DMS53 (cell line): ENCODE measurements at places on chromosomes 12 and 14.
A peak's percentile ranks its signal among the peaks of the same experiment; 100 is the strongest.

GRCh38 chr12:10110256-10110844, 11.6 kb upstream of the CLEC1A start:
- no peak for DNase-seq

DNA sequence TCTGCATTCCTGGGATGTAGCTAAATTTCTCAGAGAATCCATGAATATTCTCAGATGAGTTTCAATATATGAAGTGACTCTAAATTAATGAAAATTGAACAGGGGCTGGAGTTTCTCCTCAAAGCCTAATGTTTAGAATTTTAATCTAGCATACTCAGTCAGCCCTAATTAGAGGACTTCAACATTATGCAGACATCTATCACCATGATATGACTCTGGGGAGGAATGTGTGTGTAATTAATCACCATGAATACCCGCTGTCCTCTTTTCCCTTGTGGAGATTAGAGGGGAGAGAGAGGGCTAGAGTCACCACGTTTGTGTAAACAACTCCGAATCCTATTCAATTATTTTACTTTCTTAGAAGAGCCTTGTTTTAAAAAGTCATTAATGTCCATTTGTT, 698.6 kb upstream of the MDGA2 start:
- DNase-seq, result no peak

DNA sequence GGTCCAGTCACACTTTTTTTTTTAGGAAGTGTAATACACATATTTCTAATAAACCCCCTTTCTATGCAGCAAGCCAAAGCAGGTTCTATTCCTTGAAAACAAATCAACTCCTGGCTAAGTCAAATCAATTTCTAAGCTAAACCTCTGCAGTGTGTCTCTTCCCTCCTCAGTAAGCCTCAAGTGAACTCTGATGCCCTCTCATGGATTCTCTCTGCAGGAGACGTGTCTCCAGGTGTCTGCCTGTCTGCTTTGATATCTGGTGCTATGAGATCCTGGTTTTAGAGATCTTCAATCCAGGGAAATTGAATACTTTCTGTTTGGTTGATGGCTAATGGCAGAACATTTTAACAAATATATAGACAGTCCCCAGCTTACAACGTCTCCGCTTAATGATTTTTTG, 791.7 kb downstream of the AACS start:
- DNase-seq, result peak; percentile 4

- no peak for DNase-seq
These were observed at the start of gene EXOC3L4 for GRCh38 chr14:103094406-103095209. Gene EXOC3L4, plus strand, starts transcription at chr14:103094725. Its CDS starts 5,495 bp downstream, at chr14:103100220.

GRCh38 chr12:62516927-62517326, 50.3 kb downstream of the MON2 start:
- no peak for DNase-seq

DNA sequence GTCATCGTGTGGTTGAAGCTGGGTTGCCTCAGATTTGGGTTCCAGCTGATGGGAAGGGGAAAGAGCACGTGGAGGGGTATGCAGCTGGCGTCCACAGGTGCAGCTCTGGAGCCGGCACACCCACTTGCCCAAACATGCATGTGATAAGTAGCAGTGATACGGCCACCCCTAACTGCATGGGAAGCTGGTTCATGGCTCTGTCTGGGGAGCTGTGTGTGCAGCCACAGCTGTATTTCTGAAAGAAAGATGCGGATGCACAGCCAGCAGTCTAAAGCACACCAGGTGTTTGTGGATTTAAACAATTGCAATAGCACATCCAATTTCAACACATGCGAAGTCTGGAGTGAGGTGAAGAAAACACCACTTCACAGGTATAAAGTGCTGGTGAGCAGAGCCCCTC, 181.4 kb downstream of the EFCAB11 start:
- DNase-seq, result peak; percentile 45

DNA sequence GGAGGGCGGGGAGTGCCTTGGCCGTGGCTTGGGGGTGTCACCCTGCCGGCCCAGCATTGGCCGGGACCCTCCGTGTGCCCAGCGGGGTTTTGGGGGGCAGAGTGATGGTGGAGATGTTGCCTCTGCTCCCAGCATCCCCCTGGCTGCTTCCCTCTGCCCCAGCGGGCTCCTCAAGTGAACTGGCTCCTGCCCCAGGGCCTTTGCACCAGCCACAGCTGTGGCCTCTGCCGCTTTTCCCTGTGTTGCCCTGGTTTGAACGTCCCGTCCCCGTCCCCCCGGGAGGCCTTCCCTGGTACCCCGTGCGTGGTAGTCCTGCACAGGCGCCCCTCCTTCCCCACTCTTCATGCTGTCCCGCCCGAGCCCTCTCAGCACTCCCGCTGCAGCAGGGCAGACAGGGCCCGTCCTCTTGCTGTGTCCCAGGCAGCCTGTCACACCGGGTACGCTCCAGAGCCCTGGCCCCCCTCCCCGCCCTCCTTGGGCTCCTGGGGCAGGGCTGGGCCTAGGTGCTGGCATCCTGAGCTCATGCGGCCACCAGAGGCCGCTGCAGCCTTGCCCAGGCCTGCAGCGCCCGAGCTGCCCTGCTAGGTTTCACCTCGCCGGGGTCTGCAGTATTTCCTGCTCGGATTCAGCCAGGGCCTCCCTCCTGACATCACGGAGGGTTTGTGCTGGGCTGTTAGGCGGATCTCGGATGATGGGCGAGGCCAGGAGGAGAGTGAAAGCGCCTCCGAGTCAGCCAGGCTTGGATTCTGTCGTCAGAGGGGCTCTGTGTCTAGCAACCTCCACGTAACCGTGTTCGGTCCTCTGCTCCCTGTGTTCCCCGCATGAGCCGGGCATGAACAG, 9.5 kb downstream of the NOC4L start:
- peak; percentile 89 for DNase-seq

DNA sequence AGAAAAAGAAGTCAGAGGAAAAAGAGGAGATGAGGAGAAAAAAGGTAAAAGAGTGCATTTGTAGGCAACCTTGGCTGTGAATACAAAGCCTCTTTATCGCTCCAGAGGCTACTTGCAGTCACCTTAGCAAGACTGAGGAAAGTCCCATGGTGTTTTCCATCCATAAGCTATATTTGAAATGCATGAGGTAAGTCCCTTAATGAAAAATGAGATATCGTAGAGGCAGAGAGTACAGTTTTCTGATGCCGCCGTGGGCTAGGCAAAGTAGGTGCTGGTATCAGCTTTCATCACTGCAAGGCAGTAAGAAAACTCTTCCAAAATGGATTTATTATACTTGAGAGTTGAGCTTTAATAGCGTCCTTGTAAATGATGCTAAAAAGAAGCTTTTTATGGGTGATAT, 186.8 kb downstream of the ASCL1 start:
- no peak for DNase-seq

DNA sequence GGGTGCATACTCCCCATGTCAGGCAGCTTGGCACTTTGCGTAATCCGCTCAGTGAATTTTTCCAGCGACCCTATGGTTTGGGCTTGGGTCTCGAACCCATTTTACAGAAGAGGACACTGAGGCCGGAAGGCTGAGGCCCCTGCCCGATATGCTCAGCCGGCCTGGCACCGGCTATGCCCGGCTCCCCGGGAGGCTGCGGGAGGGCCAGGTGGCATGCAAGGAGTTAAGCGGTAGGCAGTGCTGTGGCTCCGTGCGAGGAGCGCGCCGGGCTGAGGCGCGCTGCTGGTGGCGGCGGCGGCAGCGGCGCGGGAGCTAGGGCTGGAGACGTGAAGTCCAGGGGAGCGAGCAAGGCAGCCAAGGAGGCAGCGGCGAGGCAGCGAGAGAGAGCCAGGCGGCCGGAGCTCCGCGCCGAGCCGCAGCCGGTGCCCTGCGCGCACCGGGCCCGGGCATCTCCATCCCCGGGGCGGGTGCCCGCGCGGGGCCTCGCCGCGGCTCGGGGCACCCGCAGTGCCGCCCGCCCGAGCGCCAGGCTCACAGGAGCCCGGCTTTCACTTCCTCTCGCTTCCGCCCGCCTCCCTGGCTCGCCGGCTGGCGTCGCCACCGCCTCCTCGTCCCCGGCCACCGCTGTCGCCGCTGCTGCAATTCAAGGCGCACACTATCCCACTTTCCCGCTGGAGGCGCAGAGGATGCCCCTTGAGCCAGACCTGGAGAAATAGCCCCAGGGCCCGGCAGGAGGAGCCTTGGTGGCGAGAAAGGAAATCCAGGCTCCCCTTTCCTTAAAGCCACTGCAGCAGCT, at the start of gene WSCD2:
Gene WSCD2 (plus strand): TSS at position 272 of the 796 bp plus-strand sequence. CDS start 66,545 bp downstream, outside the sequence.
- peak; percentile 44 for DNase-seq

DNA sequence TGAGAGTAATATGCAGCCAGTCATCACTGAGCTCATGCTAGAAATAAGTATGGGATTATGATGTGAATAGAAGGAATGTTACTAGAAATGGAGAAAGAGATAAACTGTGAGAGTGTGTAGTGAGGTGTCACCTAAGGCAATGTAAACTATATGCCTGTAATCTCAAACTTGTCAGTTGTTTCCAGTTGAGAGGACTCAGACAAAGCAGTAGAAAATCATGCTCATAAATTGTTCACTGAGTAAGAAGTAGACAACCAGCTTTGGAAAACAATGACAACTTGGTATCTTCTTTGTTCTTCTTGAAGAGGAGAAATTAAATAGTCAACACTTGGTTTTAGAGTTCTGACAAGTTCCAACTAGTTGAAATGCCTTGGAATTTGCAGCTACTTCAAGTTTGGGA, 148.5 kb upstream of the OR4E1 start:
- no peak for DNase-seq

DNA sequence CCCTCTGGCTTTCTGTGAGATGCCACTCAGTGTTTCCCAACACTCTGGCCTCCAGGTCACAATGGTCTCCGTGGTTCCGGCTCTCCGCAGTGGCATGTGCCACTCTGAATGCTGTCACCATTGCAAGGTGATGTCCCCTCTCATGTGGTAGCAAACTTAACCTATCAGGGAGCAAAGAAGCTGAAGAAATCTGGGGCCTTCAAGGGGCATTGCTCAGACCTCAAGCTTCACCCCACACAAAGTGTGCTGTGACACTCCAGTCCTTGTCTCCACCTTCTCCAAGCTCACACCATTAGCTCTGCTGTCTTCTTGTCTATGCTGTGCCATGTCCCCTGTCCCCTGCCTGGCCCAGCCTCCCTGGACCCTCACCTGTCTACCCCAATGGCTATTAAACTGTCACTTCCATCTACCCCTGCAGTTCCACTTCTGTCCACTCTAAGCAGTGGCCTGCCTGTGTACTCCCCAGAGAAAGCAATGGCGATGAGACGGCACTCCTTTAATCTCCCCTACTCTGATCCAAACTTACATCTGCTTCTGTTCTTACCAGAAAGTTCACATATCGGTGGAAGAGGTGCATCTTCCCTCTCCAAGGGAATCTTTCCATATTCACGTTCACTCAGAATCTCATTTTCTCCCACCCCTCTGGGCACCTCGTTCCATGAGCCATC, 93.7 kb downstream of the DHRS2 start:
- peak; percentile 8 for DNase-seq

- DNase-seq, result peak; percentile 74
These were observed 823 bp downstream of the RNF10 start for GRCh38 chr12:120534703-120535655.

- DNase-seq, result no peak
These were observed 727.0 kb downstream of the C12orf50 start for GRCh38 chr12:87302126-87302745.

DNA sequence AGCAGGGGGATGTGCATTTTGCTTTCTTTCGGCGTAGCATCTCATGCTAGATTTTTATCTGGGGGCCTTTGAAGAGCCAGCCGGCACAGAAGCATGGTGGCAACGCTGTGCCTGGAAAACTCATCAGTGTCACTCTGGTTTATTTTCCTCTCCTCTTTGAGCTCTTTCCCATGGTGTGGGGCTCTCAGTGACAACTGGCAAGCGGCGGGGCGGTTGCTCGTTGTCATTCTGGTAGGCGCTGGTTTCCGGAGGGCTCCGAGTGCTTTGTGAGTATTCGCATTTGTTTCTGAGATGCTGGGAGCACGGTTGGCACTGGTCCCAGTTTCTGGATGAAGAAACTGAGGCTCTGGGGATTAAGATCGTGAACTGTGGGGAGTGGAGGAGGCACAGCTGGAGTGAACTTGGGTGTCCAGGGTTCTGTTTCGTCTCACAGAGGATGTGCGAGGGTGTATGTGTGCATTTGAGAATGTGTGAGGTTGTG, 23.3 kb downstream of the TPCN1 start:
- DNase-seq, result peak; percentile 66

DNA sequence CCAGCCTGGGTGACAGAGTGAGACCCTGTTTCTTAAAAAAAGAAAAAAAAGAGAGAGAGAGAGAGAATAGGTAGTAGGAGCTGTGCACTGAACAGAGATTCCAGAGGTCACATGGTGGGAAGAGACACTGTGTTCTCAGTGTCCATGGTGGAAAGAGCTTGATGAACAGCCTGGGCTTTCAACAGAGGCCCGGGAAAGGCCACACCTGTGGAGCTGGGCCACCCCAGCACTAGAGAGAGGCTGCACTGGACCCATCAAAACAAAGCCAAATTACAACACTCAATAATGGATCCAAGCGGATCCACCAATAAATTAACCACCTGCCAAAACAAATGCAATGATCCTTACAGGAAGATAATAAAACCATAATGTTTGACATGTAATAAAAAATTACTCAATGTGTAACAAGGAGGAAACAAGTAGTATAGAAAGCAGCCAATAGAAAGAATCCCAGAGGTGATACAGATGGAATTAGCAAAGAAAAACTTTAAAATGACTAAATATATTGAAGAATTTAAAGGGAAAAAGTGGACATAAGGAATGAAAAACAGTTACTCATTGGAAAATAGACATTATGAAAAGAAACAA, 44.8 kb upstream of the BCL2L14 start:
- DNase-seq, result peak; percentile 52

DNA sequence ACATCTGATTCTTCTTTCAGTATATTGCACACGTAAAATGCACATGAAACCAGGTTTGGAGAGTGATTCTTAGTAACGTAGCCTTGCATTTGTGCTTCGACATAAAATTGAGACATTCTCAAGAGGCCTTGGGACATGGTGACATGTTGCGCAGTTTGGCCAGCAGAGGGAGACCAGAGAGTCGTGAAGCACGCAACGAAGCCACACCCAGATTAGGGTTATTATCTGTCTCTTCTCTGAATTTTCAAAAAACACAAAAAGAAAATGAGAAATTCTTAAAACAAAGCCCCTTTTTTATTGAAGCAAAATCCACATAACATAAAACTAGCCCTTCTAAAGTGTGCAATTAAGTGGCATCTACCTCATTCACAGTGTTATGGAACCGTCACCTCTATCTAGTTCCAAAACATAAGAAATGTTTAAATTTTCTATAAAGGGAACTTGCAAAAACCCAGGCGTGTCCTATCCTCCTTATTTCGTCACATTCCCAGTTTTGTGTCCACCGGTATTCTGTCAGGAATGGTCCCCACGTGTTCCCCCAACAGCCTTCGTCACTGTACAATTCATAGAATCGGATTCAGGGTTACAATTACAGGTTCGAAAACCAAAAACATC, 108.8 kb upstream of the ATF7IP start:
- DNase-seq, result peak; percentile 95
